ENCODE measurements at places on chromosomes 11 and 22.

DNA sequence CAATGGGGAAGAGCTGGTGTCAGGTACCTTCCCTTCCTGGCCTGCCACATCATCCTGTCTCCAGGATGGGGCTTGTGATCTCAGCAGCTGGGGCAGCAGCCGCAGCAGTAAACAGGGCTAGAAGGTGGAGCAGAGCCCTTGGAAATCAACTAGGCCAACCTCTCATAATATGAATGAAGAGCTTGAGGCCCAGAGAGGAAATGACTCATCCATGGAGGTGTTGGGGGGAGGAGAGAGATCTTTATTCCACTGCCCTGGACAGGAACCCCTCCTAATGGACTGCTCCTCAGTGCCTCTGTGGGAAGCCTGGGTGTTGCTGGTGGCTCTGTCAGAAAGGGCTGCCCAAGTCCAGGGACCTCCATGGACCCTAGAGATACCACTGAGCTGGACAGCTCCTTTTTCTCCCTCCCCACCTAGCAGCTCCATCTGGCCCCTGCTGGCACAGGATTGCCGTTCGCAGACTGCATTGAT lies 111.8 kb downstream of the OSBP2 start:
- no peak for DNase-seq

DNA sequence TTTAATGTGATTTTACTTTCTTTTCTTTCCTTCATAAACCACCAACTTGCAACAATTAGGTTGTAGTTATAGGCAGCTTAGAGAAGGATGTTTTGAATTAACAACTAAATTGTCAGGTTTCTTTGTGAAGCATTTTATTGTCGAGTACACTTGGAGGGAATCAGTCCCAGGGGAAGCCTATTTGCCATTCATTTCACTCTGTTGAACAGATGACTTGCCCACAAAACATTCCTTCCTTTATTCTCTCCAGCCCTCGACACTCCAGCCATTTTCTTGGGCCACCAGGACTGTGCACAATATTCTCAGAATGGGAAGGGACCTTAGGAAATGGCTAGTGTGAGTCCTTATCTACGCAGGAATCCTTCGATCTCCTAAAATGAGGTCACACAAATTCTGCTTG lies 620.6 kb downstream of the SOX6 start:
- no peak for DNase-seq

DNA sequence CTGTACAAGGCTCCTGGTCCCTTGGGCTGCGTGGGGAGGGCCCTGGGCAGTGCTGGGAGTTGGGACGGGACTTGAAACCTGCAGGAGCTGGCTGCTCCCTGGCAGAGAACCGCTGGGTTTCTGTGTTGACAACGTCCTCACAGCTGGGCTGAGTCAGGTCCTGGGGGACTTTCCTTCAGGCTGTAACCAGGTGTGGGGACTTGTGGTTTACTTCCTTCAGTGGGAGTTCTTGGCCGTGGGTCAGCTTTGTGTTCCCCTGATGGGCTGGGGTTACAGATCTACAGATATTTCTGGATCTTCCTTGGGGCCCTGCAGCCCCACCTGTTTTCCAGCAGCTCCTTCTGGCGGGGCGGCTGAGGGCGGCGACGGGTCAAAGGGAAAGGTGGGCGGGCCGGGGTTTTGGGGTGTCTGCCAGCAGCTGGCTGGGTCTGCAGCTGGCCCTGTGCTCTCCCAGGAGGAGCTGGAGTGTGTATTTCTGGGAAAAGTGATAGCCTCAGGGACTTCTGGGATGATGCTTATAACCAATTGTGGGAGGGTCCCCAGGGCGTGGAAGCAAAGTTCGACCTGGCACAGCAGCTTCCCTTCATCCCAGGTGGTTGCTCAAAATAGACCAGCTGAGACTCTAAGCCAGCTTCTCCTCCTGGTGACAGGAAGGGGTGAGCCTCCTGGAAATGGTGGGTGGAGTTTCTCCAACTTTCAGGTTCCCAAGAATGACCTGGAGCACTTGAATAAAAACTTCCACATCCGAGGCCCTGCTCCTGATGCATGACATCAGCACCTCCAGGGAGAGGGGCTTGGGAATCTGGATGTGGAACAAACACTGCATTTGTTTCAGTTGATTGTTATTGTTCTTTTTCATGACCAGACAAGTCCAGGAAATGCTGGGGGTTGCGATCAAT lies 19.1 kb downstream of the ST14 start:
- DNase-seq = no peak

GRCh38 chr11:48134221-48134922 lies 82.2 kb upstream of the OR4B1 start:
- no peak for DNase-seq

- DNase-seq = no peak
Measured at GRCh38 chr22:32380991-32381390, 23.3 kb downstream of the RFPL3 start.
